ENCODE measurements at places on chromosomes 2 and 18.

- DNase-seq: peak; percentile 75
These were observed 21.7 kb upstream of the EFHD1 start for GRCh38 chr2:232611559-232612218.

- DNase-seq: no peak
These were observed 543.2 kb upstream of the LRRTM4 start for GRCh38 chr2:78065366-78065765.

GRCh38 chr2:54103454-54104314, 11.7 kb upstream of the ACYP2 start:
- no peak for DNase-seq

DNA sequence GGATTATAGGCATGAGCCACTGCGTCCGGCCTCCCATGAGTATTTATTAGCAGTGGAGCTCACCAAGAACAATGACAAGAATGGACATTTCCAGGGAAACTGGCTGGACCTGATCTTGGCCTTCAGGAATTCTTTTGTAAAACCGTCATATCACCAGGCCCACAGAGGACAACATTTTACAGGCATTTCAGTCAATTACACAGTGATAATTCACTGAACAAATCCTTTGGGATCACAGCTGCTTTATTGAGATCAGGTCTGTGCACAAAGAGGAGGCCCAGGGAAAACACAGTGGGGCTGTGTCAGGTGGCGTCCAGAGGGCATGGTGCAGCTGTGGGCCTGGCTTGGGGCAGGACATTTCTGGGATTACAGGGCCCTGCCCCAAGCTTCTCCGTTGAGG, 30.1 kb upstream of the GTF2A1L start:
- no peak for DNase-seq

DNA sequence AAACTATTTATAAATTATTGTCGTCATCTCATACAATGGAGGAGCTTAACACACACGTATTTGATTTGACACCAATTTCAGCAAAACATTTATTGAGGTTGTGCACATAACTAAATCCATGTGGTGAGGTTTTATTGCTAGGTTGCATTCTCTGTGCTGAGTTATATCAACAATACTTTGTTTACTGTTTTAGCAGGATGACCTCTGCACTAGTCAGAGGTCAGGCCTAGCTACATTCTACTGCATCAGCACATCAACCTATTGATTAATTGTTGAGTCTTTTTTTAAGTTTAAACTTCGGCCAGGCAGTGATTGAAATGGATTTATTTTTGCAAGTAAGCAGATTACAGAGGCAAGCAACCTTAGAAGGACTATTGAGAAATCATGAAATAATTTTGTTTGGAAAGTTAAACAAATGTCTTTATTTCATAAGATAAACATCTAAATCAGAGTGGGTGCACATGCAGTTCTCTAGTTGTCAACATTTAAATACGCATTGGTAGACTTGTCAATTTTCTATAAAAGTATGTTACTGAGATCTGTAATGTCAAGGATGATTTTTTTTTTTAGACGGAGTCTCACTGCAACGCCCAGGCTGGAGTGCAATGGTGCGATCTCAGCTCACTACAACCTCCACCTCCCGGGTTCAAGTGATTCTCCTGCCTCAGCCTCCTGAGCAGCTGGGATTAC, 75.2 kb upstream of the CD28 start:
- no peak for DNase-seq

DNA sequence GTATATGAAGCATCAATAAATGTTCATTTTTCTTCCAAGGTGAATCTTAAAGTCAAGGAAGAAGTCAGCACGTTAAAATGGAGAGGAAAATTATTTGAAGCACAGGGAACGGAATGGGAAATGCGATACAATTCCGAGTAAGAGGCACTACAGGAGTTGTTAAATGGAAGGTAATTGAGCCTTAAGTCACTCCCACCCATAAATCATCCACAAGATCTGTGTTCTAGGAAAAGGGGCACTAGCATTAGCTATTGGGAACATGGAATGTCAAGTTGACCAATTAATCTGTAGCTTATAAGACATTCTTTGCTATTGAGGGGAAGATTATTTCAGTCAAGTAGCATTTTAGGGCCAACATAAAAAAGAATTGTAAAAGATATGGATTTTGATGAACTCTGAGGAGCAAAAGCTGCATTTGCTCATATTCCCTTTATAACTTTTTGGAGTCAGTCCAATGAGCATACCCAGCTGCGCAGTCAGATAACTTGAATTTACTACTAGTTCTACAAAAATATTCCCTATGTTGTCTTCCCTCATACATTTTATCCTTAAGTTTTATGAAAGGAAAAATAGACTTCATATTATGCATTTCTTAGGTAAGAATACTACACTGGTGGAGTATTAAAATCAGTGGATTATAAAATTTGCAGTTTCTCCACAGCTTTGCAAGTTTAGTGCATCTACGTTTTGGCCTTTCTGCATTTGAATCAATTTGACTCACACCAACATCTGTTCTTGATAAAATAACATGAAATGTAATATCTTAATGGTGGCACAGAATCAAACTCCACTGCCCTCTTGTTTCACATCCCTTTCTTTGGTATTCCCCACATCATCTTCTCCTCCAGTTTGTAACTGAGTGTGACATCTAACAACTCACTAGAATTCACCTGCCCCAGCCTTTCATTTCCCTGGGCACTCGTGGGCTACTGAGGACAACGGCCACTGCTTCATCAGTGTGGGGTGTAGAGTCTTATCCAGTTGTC, 95.6 kb downstream of the SP3 start:
- no peak for DNase-seq

GRCh38 chr2:72685638-72686213, 140.1 kb downstream of the EXOC6B start:
- no peak for DNase-seq

GRCh38 chr2:163723348-163723747, 12.5 kb downstream of the FIGN start:
- DNase-seq: no peak

DNA sequence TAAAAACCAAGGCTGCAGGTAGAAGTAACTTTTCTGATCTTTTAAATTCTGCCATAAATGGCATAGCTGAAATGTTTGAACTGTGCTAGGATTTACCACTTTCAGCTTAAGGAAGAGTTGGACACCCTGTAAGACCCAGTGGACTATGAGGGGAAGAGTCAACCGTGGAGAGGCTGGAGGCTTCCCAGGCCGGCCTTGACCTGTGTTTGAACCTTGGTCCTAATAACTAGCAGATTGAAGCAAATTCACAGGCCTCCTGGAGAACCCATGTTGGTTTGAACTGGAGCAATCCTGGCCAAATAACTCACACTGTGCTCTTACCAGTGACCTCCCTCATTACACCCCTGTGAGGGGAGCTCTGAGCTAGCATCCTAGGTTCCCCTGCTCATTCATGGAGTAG, 87.2 kb upstream of the ALPP start:
- no peak for DNase-seq

- peak; percentile 60 for DNase-seq
These were observed 29.6 kb upstream of the IL37 start for GRCh38 chr2:112881217-112881985.

DNA sequence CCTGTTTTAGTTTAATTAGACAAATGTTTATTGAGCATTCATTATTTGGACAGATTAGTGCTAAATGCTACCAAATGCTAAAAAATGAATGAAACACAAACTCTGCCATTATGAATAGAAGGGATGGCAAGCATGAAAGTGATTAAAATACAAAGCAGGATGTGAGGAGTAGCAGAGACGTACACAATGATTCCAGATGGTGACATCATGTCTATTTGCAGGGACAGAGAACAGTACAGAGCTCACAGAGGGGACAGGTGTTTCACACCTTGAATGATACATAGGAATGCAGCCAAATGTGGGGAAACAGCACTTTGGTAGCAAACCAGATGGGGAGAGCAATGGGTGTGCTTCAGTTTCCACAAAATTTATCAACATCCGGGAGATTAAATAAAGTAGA, 76.3 kb downstream of the CD226 start:
- no peak for DNase-seq

DNA sequence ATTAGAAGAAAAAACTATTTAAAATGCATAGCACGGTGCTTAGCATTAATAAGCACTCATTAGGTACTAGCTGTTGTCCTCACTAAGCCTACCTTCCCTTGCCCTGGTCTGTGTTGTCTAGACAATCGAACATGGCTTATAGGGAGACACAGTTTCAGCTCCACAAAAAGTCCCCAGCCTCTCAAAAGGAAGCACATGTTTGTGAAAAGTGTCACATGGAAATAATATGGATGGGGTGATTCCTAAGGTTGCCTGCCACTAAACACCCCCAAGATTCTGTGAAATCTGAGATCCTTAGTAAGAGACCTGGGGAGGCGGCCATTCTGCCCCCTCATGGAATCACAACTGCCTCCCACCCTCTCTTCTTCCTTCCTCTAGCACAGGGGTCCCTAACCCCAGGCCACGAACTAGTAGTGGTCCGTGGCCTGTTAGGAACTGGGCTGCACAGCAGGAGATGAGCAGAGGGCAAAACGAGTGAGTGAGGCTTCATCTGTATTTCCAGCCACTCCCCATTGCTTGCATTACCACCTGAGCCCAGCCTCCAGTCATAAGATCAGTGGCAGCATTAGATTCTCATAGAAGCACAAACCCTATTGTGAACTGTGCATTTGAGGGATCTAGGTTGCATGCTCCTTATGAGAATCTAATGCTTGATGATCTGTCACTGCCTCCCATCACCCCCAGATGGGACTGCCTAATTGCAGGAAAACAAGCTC, 59.6 kb upstream of the NDUFV2 start:
- no peak for DNase-seq

DNA sequence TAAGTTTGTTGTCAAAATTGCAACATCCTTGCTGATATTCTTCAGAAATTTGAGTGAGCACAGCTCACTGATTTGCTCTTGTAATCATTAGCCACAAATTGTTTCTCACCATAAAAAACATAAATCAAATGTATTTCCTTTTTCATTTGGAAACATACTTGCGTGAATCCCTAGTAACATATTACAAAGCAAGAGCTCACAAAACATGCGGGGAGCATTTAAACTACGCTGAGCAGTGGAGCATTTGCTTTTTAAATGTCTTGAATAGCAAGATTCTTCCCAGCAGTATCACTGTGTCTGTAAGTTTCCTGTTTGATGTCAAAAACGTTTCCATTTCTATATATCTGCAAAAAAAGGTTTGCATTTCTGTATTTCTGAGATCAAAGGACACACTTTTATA, 788.3 kb upstream of the SALL3 start:
- DNase-seq: no peak

- DNase-seq: peak; percentile 61
These were observed 91.6 kb downstream of the TMX3 start for GRCh38 chr18:68623342-68623741.

DNA sequence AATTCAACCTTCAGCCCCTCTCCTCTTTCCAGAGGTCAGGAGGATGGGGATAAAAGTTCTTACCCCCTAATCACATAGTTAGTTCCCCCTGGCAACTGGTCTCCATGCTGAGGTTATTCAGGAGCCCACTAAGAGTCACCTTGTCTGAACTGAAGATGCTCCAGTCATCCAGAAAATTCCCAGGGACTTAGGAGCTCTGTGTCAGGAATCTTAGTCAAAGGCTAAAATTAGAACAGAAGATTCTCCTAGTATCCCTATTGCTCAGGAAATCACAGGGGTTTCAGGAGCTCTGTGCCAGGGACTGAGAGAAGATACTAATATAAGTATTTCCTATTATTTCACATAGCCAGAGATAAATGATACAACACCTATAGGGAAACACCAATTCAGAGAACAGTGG, 37.3 kb upstream of the LONRF2 start:
- no peak for DNase-seq
